Left renal cortex interstitium (tissue), 4 donors: ENCODE measurements at places on chromosomes 16 and 17. TPM values are rescaled to one million over a fixed set of nuclear protein-coding genes. Genes with fewer than 3 reads are reported as not detected.

CSH1 gene
- polyA plus RNA-seq = not detected

CAMKK1 gene
- polyA plus RNA-seq = 4.7 TPM

PTX4 gene
- not detected for polyA plus RNA-seq

FOXC2 gene
- polyA plus RNA-seq = 41.2 TPM

CLEC19A gene
- polyA plus RNA-seq = not detected

GRCh38 chr17:18949566-18949965 lies 2.4 kb upstream of the SLC5A10 start:
- no peak for DNase-seq

- DNase-seq = no peak
These were observed 11.5 kb downstream of the SLC35B1 start for GRCh38 chr17:49696233-49696761.

DNA sequence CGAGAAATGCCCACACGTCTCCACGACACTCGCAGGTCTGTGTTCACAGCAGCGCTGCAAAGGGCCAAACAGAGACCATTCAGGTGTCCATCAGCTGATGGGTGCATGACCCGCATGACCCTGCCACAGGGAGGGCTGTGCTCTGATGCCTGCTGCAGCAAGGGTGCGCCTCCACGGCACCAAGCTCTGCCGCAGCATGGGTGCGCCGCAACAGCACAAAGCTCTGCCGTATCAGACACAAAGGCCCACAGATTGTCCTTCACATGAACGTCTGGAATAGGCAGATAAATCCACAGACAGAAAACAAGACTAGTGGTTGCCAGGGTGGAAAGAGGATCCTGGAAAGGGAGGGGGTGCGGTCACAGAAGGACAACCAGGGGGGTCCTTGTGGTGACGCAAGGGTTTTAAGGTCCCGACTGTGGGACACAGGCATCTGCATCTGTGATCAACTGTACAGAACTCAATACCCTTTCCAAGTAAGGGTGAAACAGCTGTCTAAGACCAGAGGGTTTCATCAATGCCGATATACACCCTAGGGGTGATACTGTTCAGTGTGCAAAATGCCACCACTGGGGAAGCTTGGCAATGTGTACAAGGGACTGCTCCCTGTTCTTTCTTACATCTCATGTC lies 121.0 kb downstream of the ANKRD11 start:
- no peak for DNase-seq

GRCh38 chr17:40524243-40524965 lies 23.0 kb upstream of the TNS4 start:
- DNase-seq = no peak

DNA sequence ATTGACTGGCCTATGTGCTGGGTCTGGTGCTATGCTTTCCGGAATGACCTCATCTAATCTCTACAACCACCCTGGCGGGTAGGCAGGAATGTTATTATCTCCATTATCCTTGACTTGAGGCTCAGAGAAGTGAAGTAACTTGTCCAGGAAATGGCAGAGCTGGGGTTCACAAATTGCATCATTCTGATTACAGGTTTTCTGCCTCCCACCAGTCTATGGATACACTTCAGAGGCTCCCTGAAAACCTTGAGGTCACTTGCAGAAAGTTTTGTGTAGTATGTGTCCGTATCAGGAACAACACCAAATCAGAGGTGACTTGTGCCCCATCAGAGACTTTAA lies 19.1 kb downstream of the NOD2 start:
- DNase-seq = no peak

DNA sequence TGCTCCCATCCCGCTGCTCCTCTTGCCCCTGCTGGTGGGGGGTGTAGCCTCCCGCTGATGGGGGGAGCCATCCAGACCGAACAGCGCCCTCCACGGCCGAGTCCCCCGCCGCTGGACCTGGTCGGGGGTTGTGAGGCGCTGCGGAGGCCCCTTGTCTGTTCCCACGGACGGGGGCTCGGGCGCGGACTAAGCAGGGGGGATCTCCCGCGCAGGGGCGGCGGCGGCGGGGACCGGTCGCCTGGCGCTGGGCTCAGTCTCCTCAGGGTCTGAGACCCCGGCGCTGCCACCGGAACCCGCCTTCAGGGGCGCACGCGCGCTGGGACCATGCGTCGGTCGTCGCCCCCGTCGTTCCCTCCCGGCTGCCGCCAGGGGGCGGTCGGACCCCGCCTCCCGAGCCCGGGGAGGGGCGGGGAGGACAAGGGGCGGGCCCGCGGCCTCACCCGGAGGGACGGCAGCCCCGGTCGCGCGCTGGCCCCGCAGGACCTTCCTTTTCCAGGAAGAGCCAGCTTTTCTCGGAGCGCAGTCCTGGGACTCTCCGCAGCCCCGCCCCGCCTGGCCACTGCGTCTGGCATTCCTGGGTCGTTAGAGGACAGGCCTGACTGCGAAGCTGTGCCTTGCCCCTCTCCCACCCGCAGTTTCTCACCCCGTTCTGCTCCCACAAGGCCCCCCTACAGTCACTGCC lies 6.3 kb upstream of the IL32 start:
- DNase-seq = peak; percentile 78

- no peak for DNase-seq
These were observed 28.2 kb upstream of the ADGRG1 start for GRCh38 chr16:57600048-57600835.

GRCh38 chr17:76585649-76586593 lies at the start of gene ST6GALNAC2:
Gene ST6GALNAC2, minus strand, starts transcription at chr17:76585860. Its CDS starts 52 bp downstream, at chr17:76585808.
- DNase-seq = no peak

GRCh38 chr16:17350207-17350606 lies 120.6 kb downstream of the XYLT1 start:
- no peak for DNase-seq

DNA sequence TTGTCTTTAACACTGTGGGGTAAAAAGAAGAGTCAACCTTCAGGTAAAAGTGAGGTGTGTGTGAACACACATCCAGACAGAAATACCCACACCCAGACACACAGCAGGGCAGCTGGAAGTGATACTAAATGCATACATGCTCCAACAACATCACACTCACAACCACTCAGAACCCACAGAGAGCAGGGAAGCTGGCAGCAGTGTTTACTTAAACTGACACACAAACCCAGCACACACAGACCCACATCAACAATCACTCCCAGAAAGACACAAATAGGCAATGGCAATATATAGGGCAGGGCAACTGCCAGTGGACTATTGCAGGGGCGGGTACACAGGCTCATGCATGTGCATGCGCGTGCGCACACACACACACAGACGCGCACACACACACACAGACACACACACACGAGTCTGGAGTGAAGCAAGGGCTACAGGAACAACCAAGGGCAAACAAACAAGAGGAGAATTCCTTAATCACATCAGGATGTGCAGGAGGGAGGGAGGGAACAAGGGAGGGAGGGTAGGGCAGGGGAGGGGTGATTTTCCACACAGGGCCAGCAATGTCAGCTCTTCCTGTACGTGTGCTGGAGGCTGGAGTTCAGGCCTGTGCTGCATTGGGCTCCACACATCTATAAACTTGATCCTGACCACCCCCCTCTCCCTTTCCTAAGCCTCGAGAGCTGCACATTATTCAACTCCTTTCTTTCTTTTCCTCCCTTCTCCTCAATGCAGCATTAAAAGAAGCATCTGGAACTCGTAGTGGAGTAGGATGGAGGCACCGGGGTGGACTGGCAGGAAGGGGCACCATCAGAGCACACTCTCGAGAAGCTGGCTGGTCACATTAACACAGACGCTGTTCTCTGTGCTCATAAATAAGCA lies 30.1 kb downstream of the HIC1 start:
- no peak for DNase-seq

DNA sequence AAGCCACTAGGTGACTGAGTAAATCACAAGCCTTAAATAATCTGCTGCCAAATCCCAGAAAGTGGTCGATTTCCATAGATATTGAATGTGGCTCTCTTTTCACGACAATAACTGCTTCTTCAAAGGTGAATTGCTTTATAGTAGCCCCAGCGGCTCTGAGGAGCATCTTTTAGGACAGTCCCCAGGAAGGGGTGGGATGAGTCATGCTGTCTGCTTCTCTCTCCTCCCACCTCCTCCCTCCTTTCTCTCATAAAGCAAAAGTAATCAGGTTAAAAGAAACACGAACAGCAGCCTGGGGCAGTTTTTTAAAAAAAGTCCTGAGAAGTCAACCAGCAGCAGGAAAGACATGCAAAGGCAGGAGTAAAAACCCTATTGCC lies 1.8 kb downstream of the KIAA0513 start:
- no peak for DNase-seq

- DNase-seq = no peak
These were observed 77.5 kb downstream of the GSG1L start for GRCh38 chr16:27985981-27986380.

- no peak for DNase-seq
These were observed 11.5 kb upstream of the BAHCC1 start for GRCh38 chr17:81383504-81384421.

GRCh38 chr17:32835291-32835761 lies 41.6 kb downstream of the MYO1D start:
- DNase-seq = no peak

DNA sequence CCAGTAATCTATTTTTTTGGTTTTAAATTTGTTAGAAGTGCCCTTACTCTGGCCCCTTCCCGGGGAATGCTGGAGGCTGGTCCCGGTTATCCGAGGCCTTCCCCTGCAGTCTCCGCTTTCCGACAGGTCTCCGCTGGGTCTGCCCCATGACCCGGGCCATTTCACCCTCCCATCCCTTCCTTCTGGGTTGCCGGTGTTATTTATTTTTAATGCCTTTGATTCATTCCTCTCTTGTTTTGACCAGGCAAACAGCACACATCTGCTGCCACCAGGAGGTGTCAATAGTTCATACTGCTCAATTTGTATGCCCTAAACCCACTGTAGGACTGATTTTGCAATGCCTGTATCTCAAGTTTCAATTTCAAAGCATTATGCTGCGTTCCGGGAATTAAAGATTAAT lies 113.2 kb upstream of the IRX5 start:
- DNase-seq = no peak

- no peak for DNase-seq
These were observed 438 bp downstream of the RTN4RL1 start for GRCh38 chr17:2024572-2025219.

- no peak for DNase-seq
These were observed 17.4 kb downstream of the MFSD6L start for GRCh38 chr17:8781776-8782175.
